ENCODE measurements at places on chromosomes 3 and 15. TPM values are rescaled to one million over a fixed set of nuclear protein-coding genes. Genes with fewer than 3 reads are reported as not detected.

DNA sequence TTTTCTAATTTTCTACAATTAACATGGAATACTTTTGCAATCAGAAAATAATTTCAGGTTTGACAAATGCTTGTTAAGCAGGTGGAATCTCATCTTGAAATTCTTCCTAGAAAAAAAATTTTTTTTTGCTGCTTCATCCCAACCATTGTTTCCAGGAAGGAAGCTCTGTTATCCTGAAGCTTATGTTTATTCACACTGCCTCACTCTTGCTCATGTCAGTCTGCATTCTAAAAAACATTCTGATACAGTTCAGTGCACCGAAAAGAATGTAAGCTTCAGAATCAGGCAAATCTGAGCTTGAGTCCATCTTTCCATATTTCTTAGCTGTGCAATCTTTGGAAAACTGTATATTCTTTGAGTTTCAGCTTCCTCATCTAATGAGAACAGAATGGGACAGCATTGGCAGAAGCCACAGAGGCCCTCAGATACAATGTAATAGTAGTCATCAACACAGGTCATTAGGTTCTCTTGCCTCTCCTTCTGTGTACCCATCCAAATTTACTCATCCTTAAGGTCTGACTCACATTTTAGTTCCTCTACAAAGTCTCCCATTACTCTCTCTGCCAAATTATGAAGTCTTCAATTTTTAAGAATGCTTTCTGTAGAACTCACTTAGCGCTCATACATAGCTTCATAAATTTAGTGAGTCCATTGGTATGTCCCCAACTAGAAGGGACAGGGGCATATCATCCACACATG lies 881.8 kb upstream of the NR2F2 start:
- DNase-seq = no peak

- no peak for DNase-seq
These were observed 43.8 kb downstream of the IL5RA start for GRCh38 chr3:3066378-3066777.

DNA sequence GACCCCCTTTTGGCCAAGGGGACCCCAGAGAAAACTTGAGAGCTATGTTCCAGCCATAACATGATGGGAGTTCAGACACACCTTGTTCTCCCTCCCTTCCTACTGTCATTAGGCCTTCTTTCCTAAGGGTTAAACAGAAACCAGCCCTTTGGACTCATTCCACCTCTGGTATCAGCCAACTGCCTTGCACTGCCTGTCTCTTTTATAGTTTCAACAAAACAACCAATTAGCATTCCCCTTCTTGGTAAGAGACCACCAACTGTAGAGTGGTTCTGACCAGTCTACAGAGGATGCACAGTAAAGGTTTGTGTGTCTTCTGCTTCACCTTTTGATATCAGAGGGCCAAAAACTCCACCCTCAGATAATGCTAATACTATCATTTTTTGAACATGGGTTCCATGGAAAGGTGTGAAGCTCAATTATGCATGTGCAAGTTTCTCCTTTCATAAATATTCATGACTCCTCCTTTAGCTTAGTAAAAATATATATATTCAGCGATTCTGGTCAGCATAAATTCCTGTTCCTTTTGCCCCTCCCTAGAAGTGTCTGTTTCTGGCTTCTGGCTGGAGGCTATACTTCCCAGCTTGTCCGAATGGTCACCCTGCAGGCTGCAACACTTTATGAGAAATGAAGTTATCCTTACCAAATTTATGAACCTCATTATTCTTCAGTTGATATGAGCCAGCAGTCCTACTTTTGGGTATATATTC lies 55.9 kb downstream of the SERP1 start:
- DNase-seq = no peak

The CFAP44 gene
- 2.1 TPM for polyA plus RNA-seq

The SUCLG2 gene
- polyA plus RNA-seq = 32.9 TPM

The FBXL22 gene
- not detected for polyA plus RNA-seq

The CCR9 gene
- polyA plus RNA-seq = not detected

DNA sequence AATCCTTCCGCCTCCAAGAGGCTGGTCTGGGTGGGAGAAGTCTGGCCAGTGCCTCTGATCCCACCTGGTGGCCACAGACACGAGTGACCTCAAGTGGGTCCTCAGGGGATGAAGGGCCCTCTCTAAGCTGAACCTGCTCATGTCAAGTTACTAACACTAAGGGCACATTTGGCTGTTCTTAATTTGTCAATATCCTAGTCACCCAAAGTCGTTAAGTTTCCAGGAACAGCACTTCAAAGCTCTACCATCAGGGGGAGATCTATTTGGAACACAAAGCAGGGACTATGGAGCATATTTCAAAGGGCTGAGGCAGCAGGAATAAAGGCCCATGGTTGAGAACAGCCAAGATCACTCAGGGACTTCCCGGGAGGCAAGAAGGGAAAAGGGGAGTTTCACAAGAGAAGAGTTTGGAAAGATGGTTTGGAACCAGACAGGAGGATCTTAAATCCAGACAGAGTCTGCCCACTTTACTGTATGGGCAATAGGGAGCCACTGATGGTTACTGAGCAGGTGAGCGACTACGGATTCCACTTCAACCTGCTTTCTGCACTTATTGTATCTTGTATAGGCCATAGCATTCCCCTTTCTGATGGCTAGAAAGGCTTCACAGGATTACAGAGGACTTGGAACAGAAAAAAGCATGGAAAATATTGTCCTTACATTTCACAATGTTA lies 13.7 kb downstream of the OXTR start:
- no peak for DNase-seq
